Left cardiac atrium (tissue), 4 donors: ENCODE measurements at places on chromosomes 12 and 14.

DNA sequence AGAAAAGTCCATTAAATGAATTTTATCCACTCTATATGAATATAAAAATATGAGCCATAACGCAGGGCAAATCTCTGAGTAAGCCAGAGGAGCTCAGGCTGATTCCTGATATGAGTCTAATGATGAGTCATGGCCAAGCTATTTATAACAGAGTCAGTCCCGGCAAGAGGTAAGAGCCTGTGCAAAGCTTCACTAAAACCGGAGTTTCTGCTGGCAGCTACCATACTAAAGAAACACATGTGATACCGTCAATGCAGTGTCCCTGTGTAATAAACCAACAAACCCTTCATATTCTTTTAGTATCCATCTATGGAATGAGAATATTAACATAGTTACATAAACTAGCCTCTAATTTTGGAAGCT is 319.4 kb downstream of the KCNC2 start:
- no peak for DNase-seq

DNA sequence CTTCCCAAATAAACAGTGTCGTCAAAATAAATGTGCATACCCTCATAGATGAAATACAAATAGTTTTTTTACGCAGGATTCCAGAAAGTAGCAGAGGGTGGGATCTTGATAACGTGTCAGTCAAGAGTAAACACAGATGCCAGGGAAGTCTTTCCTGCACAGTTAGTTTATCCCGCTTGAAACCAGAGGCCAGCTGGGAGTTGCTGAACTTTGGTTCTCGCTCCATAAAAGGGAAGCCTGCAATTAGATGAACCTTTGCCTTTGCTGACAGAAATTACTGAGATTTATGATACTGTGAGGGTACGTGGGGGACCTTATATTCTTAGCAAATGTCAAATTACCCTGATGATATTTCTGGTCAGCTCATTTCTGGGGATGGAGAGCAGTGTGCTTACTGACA is 18.9 kb downstream of the FAR2 start:
- no peak for DNase-seq

DNA sequence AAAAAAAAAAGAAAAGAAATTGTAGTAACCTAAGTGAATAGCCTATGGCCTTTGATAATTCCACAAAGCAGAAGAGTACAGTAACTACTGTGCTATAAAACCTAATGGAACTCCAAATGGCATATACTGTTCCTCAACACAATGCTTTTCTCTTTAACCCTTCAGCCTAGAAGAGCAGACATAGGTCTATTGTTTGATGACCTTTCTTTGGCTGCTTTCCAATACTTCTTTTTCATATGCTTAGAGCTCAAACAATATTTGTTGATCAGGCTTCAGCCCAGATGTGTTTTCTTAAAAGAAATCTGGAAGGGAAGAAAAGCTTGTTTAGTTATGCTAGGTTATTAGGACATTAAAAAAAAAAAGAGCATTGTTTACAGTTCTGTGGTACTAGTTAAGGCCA is 116.4 kb downstream of the NTN4 start:
- DNase-seq, result no peak

GRCh38 chr12:5868625-5869295 is 76.3 kb downstream of the ANO2 start:
- no peak for DNase-seq

DNA sequence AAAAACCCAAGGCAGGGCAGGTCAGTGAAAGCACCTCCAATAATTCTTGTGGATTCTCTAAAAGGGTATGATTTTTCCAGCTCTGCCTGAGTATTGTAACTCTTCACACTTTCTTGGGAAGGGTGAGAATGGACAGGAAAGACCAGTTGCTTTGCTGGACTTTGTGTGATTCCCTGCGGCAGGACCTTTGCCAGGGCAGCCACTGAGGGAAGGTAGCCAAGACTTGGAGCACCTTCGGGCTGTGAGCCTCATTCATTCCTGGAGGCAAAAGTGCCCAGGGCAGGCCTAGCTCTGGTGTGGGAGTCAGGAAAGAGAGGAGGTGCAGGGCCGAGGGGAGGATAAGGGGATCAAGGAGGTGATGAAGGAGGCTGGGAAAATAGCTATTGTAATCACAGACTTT is 80.2 kb downstream of the VCPKMT start:
- DNase-seq, result no peak

- DNase-seq, result no peak
Observed at GRCh38 chr12:84660139-84660538, 252.5 kb downstream of the SLC6A15 start.
